LNCaP clone FGC (cell line): ENCODE measurements at places on chromosomes 2 and 18.

DNA sequence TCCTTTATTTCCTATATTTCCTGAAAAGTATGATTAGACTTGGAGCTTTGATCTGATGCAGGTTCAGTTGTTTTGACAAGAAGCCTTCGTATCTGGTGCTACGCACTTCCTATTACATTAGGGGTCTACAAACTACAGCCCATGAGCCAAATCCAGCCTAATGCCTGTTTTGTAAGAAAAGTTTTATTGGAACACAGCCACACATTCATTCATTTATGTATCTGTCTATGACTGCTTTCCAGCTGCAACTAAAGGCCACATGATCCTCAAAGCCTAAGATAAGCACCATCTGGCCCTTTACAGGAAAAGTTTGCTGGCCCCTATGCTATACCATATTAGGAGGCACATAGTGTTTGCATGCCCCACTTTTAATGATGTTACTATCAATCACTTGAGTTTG is 26.0 kb downstream of the EIF2AK3 start:
- DNase-seq = no peak

DNA sequence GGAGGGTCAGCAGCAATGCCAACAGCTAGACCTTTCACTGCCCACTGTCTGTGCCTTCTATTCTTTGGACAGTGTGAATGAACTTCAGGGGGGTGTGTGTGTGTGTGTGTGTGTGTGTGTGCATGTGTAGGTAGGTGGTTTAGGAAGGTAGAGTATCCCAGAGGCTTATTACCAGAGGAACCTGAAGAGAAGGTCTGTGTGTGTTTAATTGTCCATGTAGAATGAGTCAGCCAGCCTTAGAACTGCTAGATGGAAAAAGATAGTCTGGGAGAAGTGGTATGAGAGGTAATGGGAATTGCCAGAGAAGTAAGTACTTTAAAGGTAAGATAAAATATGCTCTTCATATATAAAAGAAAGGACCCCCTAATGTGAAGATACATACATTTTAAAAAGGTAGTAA is 522.2 kb downstream of the PIK3C3 start:
- no peak for DNase-seq

GRCh38 chr2:74205596-74205995 is 7.2 kb downstream of the MTHFD2 start:
- peak; percentile 52 for DNase-seq

- no peak for DNase-seq
Observed at GRCh38 chr2:202373490-202373889, 2.6 kb upstream of the BMPR2 start.

DNA sequence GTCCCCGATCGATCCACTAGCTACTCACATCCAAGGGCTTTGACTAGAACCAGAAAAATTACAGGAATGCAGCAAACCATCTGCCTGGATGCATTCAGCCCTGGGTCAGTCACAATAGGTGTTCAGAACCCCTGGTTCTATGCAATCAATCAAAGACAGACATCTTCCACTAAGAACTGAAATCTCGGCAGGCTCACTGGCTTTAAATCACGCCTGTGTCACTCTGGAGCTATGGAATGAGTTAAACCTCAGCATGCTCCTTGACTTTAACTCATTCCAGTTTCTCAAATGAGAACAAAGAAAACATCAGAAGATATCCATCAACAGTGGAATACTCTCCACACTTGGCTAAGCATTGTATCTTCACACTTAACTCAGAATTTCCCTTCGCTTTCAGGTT is 68.1 kb upstream of the SPTBN1 start:
- DNase-seq = no peak

DNA sequence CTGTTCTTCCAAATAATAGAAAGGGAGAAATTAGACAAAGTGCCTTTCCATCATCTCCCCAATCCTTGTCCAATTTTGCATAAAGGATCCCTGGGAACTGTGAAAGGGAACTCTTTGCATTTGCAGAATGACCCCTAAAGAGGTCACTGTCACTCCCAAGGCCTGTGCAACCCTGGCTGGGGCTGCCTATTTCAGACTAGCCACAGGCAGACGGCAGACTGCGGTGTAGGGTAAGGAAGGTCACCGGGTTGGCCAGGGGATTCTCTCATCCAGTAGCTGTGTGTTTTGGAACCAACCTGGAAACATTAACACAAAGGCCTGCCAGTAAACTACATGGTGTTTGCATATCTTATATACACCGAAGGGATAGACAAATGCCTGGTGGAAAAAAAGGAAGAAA is 818.7 kb downstream of the BCL11A start:
- DNase-seq = no peak

DNA sequence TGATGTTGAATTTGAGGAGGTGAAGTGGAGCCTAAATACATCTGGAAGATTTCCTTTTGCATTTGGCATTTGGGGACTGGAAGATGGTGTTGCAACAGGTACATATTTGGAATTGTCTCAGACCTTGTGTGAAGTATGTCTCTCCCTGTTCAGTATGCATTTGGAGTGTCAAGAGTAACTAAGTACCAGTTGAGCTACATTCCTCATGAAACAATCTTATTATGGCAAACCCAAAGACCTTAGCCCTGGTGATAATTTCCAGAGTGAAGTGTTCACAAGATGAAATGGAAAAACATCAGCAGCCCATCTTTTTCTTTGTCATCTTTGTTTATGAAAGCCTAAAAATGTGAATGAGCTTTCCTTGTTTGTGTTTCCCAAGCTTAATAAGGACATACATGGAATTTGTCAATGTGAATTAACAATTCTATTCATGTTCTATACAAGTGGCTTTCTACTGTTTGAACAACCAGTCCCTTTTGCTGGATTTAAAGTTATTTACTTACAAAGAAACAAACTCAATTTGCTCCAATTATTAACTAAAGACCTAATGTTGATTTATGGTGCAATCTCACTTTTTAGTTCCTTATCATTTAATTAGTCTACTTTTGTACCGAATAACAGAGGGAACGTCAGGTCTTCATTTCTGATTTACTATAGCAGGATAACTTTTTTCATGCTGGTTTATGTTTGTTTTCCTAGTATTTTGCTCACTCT is 42.1 kb upstream of the PPP1R1C start:
- DNase-seq = no peak

DNA sequence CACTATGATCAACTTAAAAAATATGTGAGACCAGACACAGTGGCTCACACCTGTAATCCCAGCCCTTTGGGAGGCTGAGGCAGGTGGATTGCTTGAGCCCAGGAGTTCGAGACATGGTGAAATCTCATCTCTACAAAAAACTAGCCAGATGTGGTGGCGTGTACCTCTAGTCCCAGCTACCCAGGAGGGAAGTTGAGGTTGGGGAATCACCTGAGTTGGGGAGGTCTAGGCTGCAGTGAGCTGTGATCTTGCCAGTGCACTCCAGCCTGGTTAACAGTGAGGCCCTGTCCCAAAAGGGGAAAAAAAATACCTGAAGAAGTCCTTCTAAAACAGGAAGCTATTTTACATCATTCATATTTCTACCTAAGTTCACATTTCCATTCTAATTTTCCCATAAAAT is 144.0 kb downstream of the EML6 start:
- DNase-seq = no peak

DNA sequence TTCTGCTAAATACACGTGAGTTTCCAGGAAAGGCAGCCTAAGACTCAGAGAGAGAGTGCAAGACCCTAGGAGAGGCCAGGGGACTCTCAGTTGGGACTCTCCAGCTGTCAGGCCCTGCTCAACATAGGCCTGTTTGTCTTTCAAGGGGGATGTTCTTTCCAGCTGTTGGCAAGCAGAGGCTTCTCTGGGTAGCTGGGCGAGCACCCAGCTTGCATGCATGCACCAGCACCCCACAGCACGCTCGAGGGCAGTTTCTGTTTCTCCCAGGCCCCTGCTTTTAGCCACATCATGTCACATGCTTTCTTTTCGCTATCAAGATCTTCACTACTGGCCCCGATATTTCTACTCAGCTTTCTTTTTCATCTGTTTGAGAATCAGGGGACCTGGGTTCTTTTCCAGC is 479.3 kb upstream of the HS6ST1 start:
- no peak for DNase-seq

- no peak for DNase-seq
Observed at GRCh38 chr2:206670531-206671319, 28.4 kb downstream of the FAM237A start.

DNA sequence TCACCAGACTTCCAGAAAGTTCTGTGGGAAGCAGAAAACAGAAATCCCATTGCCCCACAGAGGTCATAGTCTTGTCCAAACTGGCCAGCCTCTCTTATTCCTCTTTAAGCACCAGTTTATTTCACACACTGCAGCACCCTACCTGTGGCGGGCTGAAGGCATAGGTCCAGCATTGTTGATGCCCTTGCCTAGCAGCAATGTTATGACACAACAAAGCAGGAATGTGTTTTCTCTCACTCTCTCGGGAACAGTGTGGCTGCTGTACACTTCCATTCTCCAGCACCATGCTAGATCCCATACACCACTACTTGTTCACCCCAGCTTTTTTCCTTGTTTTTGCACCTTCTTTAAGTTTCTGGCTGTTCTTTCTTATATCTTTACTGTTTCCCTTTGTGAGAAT is 181.6 kb downstream of the DNAH6 start:
- no peak for DNase-seq

- no peak for DNase-seq
Observed at GRCh38 chr18:51811883-51812282, 528.1 kb upstream of the DCC start.

- DNase-seq = no peak
Observed at GRCh38 chr18:55443776-55444175, 144.2 kb downstream of the TCF4 start.

GRCh38 chr2:42828487-42829425 is 36.4 kb upstream of the HAAO start:
- no peak for DNase-seq

- DNase-seq = no peak
Observed at GRCh38 chr2:196383799-196384198, 212.4 kb upstream of the STK17B start.
